ENCODE measurements at places on chromosomes 11 and 22.

- ATAC-seq, result no peak
Measured at GRCh38 chr11:82908311-82908710, 6.8 kb downstream of the DDIAS start.

- ATAC-seq, result peak; percentile 75
Measured at GRCh38 chr11:34243600-34244464, 114.0 kb downstream of the ABTB2 start.

GRCh38 chr22:19636696-19637407, 77.5 kb upstream of the SEPTIN5 start:
- ATAC-seq, result no peak

GRCh38 chr22:46078241-46079092, 71.9 kb upstream of the PPARA start:
- no peak for ATAC-seq

DNA sequence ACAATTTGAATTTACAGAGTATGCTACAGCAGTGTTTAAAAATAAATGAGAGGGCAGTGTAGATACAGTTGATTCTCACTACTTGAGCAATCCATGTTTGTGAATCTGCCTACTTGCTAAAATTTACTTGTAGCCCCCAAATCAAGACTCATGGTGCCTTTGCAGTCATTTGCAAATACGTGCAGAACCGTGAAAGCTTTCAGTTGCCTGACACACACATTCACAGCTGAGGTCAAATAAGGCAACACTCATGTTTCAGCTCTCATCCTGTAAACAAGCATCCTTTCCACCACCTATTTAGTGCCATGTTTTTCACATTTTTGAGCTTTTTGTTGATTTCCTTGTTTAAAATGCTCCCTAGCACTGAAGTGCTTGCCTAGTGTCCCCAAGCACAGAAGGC, 32.5 kb upstream of the RASL10A start:
- no peak for ATAC-seq

GRCh38 chr11:3920148-3920852, 64.8 kb downstream of the STIM1 start:
- ATAC-seq, result peak; percentile 82

- ATAC-seq, result no peak
Measured at GRCh38 chr11:128592454-128592853, 5.1 kb upstream of the ETS1 start.

GRCh38 chr11:67071420-67072284, 15.0 kb downstream of the RHOD start:
- ATAC-seq, result peak; percentile 88

- peak; percentile 41 for ATAC-seq
Measured at GRCh38 chr11:27234043-27234668, 128.9 kb downstream of the CCDC34 start.

DNA sequence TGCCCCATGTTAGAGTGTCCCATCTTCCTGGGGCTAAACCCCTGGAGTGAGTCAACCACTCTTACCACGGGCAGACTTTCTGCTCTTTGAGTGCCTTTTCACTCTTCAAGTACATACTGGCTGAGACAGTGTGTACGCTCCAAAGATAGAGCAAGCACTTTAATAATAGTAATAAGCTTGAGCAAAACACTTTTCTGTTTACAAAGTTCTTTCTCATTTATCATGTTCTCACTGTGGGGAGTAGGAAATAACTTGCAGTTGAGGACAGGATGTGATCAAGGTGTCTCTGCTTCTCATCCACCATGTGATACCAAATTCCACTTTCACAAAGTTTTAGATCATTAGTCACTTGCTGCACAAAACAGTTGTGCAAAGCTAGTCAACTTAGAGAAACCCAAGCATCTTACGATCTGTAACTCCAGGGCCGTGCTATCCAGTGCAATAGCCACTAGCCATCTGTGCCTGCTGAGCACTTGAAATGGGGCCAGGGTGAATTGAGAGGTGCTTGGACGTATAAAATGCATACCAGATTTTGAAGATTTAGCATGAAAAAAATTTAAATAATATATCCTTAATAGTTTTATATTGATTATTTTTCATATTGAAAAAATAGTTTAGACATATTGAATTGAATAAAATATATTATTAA, 135.3 kb downstream of the KIF18A start:
- ATAC-seq, result no peak

GRCh38 chr11:2173150-2173693, 1.6 kb upstream of the TH start:
- ATAC-seq, result no peak

DNA sequence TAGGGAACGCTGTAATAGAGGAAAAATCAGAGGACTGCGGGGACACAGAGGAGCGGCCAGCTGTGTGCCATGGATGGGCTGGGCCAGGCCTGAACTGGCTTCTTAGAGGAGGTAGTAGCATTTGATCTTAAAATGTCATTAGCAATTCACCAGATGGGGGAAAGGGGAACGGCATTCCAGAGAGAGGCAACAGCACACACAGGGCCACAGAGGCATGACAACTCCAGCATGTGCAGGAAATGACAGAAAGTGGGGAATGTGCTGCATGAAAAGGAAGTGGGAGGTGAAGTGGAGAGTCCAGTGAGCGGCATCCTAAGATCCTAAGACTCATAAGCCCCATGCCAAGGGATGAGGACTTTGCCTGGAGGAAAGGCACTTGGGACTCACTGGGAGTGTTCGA, 69.0 kb downstream of the UBASH3B start:
- ATAC-seq, result no peak

- ATAC-seq, result no peak
Measured at GRCh38 chr11:7931168-7931567, at the start of gene OR10A6. TSS of gene OR10A6 (minus strand) at chr11:7931268. CDS start at chr11:7928662, 2,606 bp downstream.

DNA sequence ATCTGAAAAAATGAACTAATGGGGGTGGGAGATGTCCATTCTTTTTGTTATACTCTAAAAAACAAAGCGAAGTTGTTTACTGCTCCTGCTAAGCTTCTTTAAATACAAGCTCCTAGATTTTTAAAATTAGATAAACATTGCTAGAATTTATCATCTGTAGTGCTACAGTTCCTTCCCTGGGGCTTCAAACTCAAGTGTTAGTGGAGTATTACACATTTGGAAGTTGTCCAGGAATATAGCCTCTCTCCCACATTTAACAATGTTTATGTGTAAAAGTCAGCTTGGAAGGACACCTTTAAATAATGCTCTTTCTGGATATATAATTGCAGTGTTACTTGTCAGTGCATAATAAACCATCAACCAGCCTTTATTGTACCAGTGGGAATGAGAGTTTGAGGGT, 155.5 kb downstream of the SPON1 start:
- no peak for ATAC-seq

DNA sequence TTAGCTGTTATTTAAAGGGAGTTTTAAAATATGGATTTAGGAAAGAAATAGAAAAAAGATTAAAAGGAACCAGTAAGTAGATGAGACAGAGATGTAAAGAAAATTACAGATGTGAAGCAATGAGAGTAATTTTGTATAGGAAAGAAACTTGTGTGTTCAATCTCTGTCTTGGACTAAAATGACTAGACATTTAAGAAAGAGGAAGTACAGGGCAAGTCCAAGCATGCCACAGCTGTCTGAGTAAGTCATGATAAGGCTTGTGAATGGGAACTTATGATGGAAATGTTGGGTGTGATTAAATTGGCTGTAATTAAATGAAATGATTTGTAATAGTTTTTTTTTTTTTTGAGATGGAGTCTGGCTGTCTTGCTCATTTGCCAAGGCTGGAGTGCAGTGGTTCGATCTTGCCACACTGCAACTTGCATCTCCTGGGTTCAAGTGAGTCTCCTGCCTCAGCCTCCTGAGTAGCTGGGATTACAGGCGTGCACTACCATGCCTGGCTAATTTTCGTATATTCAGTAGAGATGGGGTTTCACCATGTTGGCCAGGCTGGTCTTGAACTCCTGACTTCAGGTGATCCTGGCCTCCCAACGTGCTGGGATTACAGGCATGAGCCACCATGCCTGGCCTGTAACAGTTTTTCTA, 5.9 kb upstream of the ACY3 start:
- ATAC-seq, result peak; percentile 39

DNA sequence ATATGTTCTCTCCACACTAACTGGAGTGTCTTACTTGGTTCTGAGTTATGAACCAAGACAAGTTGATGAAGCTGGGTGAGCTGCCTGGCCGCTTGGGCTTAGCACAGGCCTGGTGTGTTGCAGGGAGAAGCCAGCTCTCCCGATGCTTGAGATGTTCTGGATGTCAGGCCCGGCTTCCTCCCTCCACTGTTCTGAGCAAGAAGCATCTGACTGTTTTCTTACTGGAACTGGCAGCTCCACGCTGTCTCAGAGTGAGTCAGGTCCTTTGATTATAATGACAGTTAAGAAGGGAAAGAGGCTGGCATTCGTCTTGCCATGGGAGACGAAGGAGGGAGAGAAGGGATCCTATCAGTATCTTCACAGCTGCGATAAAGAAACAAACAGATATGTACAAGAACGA, 46.5 kb upstream of the CRTAM start:
- ATAC-seq, result no peak

GRCh38 chr11:8178297-8178696, 9.5 kb upstream of the RIC3 start:
- no peak for ATAC-seq

DNA sequence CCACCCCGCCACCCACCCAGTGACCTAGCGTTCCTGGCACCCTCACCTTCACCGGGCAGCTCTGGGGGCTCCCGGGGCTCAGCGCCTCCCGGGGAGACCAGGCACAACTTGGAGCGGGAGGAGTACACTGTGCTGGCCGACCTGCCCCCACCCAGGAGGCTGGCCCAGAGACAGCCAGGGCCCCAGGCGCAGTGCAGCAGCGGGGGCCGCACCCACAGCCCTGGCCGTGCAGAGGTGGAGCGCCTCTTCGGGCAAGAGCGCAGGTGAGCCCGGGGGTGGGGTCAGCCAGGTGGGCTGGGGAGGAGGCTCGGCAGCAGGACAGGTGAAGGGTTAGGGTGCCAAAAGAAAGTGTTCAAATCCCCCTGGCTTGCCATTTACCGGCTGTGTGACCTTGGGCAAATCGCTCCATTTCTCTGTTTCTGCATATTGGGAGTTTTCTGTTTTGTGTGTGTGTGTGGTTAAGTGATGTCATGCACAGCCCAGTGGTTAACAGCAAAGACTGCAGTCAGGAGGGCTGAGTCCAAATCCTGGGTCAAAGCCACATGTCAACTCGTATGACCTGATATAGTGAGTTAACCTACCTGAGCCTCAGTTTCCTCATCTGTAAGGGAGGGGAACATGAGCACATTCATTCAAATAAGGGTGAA, 29.5 kb downstream of the TRIOBP start:
- ATAC-seq, result no peak

DNA sequence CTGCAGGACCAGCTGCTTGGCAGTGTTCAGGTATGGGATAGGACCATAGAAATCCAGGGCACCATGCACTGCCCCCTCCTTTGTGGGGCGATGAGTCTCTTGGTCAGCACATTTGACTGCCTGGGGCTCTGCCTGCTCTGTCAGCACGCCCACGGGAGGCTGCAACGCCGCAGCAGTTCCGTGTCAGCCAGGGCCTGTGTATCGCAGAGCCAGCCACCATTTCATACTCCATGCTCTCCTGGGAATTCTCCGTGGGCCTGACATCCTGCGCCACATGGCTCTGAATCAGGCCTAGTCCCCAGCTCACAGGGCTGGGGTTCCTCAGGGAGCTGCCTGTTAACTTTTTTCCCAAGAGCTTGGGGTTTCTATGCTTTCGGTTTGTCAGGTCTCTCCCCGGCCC, 16.9 kb upstream of the RELT start:
- ATAC-seq, result no peak

- no peak for ATAC-seq
Measured at GRCh38 chr11:124798991-124799347, 1.2 kb downstream of the MSANTD2 start.

GRCh38 chr22:29979777-29980321, 96.9 kb downstream of the MTMR3 start:
- no peak for ATAC-seq

DNA sequence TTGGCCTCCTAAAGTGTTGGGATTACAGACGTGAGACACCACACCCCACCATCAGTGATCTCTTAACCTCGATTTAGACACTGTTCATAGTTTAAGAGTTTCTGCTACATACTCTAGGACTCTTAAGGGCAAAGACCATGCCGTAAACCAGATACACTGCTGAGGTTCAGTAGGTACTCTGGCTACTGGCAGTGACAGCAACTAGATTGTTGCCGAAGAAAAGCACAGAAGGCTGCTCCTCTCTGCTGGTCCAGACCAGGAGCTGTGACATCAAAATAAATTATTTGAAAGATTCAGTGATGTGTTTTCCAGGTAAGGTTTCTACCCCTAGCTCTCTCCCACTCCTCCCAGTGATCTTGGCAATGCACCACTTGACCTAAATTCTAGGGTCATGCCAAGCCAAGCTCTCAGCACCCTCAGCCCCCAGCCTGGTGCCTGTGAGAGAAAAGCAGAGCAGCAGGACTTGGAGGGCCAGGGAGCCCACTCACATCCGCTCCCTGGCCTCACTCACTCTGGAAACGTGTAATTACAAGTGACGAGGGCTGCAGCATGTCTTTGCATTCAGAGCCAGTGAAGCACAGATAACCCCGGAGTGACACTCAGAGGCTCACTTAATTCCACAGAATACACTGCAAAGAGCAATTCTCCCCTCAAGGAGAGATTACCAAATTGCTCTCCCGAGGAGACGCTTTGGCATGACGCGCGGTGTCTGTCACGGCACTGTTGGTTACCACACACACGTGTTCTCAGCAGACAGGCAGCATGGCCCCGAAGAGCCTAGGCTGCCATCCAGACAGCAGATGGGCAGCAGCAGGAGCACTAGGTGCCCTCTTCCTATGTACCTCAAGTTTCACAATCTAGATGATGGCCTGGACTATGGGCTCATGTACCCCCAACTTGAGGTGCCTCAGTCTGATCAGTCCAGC, 96.9 kb upstream of the PITPNB start:
- ATAC-seq, result no peak

Data from activated CD4-positive, CD25-positive, alpha-beta regulatory T cell treated with anti-CD3 and anti-CD28 coated beads, Interleukin-2, amount 50 U/mL, for 24 hours (primary cell).